Stimulated activated CD8-positive, alpha-beta memory T cell treated with anti-CD3 and anti-CD28 coated beads, Interleukin-4, amount 100 ng/mL, for 4 hours (primary cell): ENCODE measurements at places on chromosomes 5 and 9.

- DNase-seq = no peak
Measured at GRCh38 chr5:68730220-68730978, 363.4 kb upstream of the SLC30A5 start.

- DNase-seq = no peak
Measured at GRCh38 chr5:58406394-58406793, 53.5 kb downstream of the PLK2 start.

GRCh38 chr9:109935406-109936087 lies 155.5 kb downstream of the PALM2AKAP2 start:
- DNase-seq = no peak

DNA sequence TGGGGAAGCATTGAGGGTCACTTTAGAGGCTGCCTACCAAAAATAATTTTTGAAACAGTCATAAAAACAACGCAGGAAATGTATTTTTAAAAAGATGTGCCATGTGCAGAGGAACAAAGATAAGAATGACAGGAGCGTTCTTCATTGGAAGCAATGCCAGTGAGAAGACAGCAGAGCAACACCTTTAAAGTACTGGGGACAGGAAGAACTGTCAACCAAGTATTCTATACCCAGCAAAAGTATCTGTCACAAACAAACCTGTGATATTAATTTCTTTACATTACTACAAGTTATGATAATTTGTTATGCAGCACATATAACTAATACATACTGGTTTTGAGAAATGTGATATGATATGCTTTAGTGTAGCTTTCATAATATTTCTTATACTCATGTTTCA lies 675.6 kb downstream of the IRX1 start:
- no peak for DNase-seq

- DNase-seq = no peak
Measured at GRCh38 chr9:93491593-93492232, 38.3 kb upstream of the FAM120AOS start.

DNA sequence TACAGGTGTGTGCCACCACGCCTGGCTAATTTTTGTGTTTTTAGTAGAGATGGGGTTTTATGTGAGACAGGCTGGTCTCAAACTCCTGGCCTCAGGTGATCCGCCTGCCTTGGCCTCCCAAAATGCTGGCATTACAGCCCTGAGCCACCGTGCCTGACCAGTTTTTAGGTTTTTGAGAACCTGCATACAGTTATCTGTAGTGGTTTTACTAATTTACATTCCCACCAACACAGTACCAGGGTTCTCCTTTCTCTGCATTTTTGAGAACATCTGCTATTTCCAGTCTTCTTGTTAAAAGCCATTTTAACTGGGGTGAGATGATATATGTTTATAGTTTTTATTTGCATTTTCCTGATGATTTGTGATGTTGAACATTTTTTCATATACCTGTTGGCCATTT lies 12.8 kb downstream of the DMXL1 start:
- DNase-seq = no peak

GRCh38 chr9:31065691-31066090 lies 1318.8 kb upstream of the ACO1 start:
- DNase-seq = no peak

DNA sequence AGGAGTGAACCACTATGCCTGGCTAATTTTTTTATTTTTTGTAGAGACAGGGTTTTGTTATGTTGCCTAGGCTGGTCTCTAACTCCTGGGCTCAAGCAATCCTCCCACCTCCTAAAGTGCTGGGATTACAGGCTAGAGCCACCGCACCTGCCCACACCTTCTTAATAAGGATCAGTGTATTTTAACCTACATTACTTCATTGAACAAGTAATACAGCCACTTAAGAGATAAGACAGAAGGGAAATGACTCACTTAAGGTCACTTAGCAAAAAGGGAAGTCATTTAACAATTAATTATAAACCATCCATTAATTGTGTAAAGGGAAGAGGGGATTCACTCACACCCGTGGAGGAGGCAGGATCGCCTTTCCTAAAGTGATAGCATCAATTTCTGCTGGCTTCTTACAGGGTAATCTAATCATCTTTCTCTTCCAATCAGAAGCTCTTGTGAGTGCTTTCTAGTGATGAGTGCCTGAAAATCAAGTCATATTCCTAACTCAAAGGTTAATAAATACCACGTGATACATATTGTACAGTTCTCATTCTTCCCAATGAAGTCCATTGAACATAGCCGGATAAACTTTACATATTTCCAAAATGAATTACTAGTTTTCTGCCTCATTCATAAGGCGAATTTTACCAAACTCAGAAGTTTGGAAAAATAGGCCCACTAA lies 3.5 kb downstream of the FBXW11 start:
- DNase-seq = no peak

- DNase-seq = no peak
Measured at GRCh38 chr9:93576258-93577077, at the start of gene PHF2. Gene PHF2, plus strand, starts transcription at chr9:93576584. Its CDS starts 190 bp downstream, at chr9:93576774.

DNA sequence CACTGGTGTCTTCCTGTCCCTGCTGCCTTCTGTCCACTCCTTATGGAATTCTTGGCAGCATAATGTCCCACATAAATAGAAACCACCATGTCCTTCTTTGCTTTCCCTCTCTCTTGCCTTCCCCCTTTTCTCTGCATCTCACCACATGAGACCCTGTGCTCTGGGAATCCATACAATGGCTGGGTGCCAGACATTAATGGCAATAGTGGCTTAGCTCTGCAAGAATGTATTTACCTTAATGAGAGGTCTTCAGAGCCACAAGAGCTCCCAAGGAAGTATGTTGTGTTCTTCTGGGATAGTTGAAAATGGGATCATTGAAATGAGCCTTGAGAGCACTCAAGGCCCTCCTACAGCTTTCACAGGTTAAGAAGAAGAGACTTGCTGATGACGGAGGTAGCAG lies 58.7 kb downstream of the ADAMTS16 start:
- no peak for DNase-seq

DNA sequence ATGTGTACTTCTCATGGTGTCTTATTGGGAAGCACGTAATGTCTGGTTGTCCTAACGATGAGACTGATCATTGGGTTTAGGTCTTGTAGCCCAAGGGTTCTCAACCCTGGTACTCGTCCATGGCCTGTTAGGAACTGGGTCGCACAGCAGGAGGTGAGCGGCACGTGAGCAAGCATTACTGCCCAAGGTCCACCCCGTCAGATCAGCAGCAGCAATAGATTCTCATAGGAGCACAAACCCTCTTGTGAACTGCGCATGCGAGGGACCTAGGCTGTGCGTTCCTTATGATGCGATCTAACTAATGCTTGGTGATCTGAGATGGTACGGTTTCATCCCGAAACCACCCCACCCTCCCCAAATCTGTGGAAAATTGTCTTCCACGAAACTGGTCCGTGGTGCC lies 33.5 kb downstream of the CNOT6 start:
- no peak for DNase-seq

DNA sequence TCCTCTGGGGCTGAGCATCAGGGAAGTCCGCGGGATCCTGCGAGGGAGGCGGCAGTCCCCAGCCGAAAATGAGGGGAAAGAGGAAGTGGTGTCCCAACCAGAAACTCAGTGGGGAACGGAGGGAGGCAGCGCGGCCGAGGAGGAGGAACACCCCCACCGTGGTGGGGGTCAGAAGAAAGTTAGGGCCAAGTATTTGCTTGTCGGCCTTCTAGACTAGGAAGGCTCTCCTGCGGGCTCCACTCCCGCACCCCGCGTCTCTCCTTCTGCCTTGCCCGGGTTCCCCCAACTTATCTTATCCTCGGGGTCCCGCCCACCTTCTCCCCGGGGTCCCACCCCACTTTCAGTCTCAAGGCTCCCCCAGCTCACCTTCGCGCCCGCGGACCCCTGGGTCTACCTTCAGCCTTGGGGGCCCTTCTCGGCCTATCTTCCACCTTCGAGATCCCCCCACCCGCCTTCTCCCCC lies 557 bp upstream of the PHF2 start:
- peak; percentile 41 for DNase-seq

GRCh38 chr5:92641031-92641962 lies 939.7 kb downstream of the NR2F1-AS1 start:
- DNase-seq = no peak

GRCh38 chr5:129978270-129978669 lies 74.0 kb downstream of the CHSY3 start:
- DNase-seq = no peak

DNA sequence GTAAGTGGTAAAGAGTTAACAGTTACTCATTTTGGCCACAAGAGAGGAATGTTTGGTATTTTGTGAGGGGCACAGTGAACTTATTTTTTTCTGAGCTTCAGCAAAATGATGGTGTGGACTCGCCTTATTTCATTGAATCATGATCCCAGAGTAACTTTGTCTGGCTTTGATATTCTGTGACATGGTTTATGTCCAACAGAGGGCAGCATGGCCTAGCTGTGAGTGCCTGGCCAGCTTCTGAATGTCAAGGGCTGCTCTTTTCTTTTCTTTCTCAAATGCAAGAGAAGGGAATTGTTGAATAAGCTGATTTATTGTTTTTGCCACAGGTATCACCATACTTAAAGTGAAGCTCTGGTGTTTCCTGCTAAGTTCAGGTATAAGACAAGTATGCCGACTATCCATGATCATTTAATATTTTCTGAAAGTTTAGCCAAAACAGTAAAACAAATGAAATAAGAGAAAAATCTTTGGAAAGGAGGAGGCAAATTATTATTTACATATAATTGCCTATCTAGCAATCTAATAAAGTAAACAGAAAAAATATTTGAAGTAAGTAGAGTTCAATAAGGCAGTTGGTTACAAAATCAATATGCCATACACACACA lies 31.7 kb downstream of the MRPL22 start:
- DNase-seq = no peak

- DNase-seq = no peak
Measured at GRCh38 chr5:180168758-180169157, 40.3 kb downstream of the RASGEF1C start.

DNA sequence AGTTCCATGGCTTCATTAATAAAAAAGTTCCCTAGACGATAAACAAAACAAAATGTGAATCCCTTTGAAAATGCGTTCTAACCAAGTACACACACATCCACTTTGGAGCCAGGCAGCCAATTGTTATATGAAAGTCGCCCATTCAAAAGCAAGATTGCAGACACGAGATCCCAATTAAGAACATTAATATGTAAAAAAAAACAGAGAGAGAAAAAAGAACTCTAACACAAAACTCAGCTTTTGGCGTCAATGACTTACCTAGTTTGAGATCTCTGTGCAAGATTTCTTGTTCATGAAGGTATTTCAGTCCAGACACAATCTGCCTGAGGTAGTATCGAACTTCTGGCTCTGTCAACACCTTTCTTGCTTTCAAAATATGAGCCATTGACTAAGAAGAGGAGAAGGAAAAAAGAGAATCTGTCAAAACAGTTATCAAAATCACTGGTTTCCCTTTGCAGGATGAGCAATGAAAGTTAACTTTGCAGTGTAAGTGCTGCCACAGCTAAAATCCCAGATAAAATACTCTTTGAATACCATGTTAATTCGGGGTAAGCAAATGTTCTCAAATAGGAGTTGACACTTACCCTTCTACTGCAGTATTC lies 1.6 kb downstream of the PLK2 start:
- DNase-seq = no peak

GRCh38 chr5:38417658-38418017 lies 138.8 kb downstream of the LIFR start:
- no peak for DNase-seq

DNA sequence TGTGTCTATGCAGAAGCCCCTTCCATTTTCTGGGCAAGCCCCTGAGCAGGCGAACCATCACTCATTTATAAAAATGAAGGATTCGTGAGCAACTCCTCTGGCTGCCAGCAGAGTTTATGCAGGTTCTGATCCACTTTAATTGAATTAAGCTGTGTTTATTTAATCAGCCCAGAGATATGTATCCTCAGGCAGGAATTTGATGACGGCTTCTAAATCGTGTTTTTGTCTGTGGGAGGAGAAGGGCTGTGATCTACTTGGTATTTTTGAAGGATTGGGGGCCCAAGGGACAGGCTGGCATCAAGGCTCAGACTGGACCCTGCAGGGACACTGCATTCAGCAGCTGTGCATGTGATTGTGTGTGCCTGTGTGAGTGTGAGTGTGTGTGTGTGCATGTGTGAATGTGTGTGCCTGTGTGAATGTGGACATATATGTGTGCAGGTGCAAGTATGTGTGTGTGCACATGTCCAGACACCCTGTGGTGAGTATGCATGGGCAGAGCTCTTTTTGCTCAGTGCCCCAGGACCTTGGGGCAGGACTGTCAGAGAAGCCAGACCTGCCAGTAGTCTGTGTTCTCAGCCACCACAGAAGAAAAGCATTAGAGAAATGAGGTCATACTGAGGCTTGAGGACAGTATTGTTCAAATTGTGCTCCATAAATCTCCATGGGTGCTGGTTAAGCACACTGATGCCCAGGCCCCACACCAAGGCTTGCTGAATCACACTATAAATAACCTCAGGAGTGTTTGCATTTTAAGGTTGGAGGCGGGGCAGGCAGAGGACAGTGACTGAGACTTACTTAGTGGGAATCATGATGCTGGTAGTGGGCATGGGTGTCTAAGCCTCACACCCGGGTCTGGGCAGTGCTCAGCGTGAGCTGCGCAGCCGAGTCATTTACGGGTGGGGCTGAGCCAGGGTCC lies 164.0 kb downstream of the CARTPT start:
- no peak for DNase-seq

- no peak for DNase-seq
Measured at GRCh38 chr5:78806544-78806943, 158.0 kb upstream of the LHFPL2 start.

DNA sequence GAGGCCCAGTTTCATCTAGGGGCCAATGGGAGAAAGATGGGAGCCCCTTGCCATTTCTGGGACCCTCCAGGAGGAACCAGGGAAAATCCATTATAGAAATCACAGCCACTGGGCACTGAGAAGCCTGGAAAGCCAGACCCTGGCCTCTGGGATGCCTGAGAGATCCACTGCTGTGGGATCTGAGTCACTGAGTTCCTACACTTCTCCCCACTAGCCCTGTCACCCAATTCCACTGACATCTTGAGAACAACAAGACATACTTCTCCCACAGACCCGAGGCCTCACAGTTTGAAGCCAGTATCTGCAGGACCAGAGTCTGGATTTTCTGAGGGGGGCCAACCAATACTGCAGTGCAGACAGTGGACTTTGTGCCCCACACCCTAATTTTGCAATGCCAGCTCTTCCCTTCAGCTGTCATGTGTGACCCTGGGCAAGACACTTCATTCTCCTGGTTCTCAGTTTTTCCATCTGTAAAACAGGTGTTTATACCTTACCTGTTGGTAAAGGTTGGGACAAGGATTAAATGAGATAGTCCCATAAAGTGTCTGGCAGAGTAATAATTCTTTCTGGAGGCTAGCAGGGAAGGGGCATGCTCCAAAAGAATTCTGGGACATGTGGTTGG lies 46.5 kb downstream of the CXXC5 start:
- DNase-seq = no peak

GRCh38 chr9:8224381-8224801 lies 424.8 kb upstream of the DMAC1 start:
- DNase-seq = no peak

DNA sequence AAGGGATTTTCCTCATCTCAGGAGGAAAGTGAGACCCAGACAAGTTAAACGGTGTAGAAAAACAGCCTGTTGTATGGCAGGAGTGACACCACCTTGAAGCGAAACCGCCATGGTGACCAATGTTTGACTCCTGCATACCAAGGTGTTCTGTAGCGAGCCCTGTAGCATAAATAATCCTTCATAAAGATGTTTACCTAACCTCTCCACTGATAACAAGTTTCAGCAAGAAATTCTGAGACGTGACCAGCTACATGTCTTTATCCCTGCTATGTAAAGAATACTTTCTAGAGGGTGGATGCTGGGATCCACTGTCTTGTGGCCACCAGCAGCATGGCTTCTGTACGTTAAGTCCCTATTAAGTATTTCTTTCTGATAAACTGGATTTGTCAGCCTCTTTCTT lies 148.1 kb downstream of the MPDZ start:
- DNase-seq = no peak
